ENCODE measurements at places on chromosomes 1 and 21.

DNA sequence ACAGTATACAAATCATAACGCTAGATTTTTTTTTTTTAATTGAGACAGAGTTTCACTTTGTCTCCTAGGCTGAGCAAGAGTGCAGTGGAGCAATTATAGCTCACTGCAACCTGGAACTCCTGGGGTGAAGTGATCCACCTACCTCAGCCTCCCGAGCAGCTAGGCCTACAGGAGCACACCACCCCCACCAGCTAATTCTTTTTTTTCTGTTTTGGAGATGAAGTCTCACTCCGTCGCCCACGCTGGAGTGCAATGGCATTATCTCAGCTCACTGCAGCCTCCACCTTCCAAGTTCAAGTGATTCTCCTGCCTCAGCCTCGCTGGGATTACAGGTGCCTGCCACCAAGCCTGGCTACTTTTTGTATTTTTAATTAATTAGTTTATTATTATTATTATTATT is 21.3 kb downstream of the NPR1 start:
- DNase-seq: no peak

DNA sequence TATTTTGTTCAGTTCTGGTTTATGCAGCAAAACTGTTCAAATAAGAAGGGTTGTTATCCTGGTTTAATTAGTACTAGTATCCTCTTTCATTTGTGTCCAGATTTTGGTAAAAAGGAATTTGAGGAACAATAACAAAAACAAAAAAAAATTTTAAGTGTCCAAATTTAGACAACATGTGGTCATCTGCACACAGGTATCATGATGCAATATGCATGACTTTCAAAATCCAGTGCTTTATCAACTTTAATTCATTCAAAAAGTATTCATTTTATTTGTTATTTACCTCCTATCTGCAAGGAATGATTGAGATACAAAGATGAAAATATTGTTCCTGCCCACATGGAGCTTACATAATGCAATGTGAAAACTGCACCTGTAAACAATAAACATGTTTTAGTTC is 16.7 kb upstream of the MAGI3 start:
- DNase-seq: no peak

DNA sequence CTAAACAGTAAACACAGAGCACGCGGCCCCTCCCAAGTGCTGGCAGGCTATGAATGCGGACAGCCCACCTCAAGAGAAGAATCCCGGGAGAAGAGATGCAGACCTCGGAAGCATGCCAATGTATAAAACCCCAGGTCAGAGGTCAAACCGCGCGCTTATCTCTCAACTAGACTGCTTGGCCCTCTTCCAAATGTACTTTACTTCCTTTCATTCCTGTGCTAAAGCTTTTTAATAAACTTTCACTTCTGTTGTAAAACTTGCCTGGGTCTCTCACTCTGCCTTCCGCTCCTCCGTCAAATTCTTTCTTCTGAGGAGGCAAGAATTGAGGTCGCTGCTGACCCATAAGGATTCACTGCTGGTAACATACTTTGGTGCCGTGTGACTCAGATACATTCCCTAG is 216.0 kb downstream of the S1PR1 start:
- no peak for DNase-seq

GRCh38 chr1:85334962-85335361 is 58.5 kb upstream of the BCL10 start:
- DNase-seq: no peak
